NCI-H2029 treated with DMSO at 0.1 percent for 48 hours (cell line): ENCODE measurements at places on chromosomes 6 and 20.

- no peak for DNase-seq
Observed at GRCh38 chr6:34243901-34244884, 4.6 kb downstream of the SMIM29 start.

GRCh38 chr6:95364016-95364604 is 213.2 kb upstream of the MANEA start:
- DNase-seq, result no peak

GRCh38 chr20:36647196-36648121 is 1.5 kb upstream of the SLA2 start:
- DNase-seq, result no peak

DNA sequence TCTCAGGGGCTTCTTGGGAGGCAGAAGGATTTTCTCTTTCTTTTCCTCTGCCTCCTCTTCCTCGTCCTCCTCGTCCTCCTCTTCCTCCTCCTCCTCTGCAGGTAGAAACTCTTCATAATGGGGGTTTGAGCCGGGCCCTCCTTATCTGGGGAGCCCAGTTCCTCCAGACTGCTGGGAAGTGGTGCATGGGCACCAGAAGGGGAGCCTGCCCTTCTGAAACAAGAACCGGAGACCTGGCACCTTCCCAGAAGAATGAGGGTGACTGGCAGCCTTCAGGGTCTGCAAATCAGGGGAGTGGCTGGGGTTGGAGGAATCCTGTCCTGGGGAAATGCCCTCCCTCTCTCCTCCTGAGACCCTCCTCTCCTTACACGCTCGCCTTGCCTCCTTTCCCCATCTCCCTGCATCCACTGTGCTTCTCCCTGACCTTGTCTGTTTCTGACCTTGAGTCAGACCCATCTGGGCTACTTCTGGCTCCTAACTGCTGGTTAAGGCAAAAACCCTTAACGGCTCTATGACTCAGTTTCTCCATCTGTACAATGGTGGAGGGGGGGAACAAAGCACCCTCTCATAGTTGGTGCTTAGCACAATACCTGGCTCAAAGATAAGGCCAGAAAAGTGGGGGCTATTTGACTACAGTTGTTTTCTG is 1.7 kb downstream of the TULP1 start:
- DNase-seq, result no peak

GRCh38 chr6:164069350-164069990 is 655.0 kb downstream of the QKI start:
- DNase-seq, result no peak

GRCh38 chr20:24766143-24766527 is 182.9 kb upstream of the CST7 start:
- DNase-seq, result no peak

GRCh38 chr20:57785061-57785460 is 75.2 kb upstream of the PMEPA1 start:
- DNase-seq, result no peak

GRCh38 chr6:112221561-112221960 is 32.8 kb downstream of the LAMA4 start:
- no peak for DNase-seq

DNA sequence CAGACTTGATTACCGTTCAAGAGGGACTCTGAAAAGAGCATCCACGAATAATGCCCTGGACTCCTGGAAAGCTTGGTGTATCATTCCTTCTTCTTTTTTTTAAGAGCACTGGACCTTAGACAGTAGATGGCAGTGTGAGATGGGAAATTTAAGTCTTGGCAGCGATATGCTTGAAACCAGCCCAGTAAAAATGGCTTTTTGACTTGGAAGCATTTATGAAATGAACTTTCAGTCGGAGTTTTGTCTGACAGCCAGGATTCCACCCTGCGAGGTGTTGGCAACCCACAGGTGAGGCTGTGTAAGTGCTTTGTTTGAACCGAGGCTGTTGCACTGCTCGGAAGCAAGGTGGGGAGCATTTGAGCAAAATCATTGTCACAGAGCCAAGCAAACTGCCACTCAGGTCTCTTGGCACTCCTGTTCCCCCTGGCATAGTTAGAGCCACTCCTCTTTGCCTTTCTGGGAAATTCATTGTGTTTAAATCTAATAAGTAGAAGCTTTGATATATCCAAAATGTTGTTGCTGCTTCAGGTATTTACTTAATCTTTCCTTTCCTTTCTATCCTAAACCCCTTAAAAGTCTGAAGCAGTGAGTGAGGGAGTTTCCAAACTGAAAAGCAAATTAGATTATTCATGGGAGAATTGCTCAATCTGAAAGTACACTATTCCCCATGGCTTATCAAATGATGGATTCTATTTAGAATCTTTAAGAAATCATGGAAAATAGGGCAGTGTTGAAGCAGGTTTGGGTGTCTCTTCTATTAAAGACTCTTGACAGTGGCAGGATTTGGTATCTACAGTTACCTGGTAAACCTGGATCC is 272.8 kb upstream of the SLC35B3 start:
- DNase-seq, result peak; percentile 94

GRCh38 chr20:34753706-34754461 is 49.7 kb downstream of the TP53INP2 start:
- DNase-seq, result no peak

- DNase-seq, result peak; percentile 92
Observed at GRCh38 chr6:4316867-4317400, 181.6 kb upstream of the ECI2 start.

DNA sequence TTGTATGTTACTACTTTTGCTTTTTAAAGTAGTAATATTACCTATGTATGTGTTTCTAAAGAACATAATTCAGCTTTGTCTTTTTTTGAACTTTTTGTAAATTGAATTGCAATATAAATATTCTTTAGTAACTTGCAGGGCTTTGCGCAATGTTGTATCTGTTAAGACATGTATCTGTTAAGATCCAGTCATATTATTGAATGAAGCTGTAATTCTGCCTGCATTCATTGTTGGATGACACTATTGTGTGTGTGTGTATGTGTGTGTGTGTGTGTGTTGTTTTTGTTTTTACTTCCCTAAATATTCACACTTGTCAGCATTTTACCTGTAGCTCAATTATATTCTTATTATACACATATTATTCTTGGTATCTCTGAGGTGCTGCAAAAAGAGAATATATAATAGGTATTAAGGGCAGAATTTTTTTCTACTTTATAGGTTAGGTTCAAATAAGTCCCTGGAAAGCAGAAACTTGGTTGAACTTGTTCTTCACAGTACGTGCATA is 164.0 kb downstream of the MEI4 start:
- DNase-seq, result no peak

- DNase-seq, result no peak
Observed at GRCh38 chr6:56691814-56692213, 49.1 kb upstream of the DST start.
